T-cell (primary cell): ENCODE measurements at places on chromosomes 2 and 18.

- DNase-seq: no peak
These were observed 184.2 kb downstream of the RND3 start for GRCh38 chr2:150303281-150303680.

DNA sequence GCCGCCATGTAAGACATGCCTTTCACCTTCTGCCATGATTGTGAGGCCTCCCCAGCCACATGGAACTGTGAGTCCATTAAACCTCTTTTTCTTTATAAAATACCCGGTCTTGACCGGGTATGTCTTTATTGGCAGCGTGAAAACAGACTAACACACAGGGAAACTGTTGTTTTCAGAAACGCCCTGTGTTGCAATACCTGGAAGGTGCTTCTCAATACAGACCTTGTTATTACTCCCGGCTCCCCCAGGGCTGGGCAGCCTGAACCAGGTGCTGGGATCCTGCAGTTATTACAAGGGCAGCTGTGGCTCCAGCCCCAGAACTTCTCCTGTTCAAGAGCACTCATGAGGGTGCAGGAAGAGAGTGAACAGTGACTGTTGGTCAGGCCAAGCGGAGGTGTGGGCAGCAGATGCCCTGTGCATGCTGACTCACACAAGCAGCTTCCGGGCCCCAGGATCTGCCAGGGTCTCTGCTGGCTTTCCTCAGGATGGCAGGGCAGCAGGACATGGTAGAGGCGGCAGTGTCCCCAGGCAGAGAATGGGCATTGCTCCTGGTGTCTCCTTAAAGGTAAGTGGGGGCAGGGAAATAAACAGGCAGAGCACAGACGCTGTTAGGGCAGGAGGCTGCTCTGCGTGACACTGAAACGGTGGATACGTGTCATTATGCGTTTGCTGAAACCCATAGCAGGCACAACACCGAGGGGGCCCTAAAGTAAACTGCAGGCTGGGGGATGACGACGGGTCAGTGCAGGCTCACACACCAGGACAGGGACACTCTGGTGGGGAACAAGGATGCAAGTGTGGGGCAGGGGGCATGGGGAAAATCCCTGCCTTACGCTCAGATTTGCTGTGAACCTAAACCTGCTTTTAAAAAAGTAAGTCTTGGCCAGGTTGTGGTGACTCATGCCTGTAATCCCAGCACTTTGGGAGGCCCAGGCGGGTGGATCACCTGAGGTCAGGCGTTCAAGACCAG, 89.1 kb downstream of the NDUFA10 start:
- no peak for DNase-seq

GRCh38 chr18:77376043-77376732, 126.5 kb downstream of the GALR1 start:
- no peak for DNase-seq

DNA sequence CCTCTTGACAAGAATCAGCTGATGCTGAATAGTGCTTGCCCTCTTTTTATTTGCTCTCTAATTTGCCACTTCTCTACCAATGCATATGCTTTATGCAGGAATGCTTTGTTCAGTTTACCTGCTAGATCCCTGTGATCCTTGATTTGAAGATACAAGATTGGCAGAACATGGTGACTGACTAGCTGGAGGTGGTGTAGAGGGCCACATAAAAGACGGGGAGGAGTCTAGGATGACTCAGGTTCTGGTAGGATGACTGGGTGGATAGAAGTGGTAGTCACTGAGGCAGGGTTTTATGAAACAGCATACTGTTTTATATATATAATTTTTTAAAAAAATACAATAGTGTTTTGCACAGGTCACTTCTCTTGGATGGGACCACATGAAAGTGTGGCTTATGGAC, 6.3 kb upstream of the ADGRF3 start:
- no peak for DNase-seq

DNA sequence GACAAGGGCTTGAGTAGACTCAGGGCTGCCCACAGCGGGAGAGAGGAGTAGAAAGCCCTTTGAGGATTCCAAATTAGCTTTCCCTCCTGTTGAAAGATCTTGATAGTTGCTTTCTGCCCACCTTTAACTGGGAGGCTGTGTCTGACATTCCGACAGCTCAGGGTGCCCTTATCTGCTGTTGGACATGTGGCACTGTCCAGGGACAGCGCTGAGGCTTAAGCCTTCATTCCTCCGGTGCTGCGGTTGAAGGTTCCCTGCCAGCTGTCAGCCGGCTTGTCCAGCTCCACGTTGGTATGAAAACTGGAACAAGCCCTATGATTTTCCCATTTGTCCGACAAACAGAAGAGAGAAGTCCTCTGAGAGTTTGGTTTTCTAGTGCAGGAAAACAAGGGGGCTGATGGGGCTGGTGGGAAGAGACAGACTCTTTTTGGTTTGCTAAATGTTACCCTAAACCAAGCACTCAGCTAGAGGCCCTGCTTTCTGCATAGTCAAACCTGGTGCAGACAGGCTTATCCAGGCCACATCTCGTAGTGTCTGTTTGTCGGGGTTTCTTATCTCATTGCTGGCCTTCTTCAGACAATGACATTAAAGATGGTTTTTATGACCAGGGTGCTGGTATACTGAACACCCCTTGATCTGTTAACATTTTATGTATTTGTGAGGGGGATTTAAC, 24.5 kb downstream of the GREB1 start:
- DNase-seq: no peak

GRCh38 chr2:204026294-204026693, 89.7 kb downstream of the ICOS start:
- no peak for DNase-seq

GRCh38 chr2:216733046-216733445, 37.7 kb upstream of the IGFBP5 start:
- DNase-seq: no peak

DNA sequence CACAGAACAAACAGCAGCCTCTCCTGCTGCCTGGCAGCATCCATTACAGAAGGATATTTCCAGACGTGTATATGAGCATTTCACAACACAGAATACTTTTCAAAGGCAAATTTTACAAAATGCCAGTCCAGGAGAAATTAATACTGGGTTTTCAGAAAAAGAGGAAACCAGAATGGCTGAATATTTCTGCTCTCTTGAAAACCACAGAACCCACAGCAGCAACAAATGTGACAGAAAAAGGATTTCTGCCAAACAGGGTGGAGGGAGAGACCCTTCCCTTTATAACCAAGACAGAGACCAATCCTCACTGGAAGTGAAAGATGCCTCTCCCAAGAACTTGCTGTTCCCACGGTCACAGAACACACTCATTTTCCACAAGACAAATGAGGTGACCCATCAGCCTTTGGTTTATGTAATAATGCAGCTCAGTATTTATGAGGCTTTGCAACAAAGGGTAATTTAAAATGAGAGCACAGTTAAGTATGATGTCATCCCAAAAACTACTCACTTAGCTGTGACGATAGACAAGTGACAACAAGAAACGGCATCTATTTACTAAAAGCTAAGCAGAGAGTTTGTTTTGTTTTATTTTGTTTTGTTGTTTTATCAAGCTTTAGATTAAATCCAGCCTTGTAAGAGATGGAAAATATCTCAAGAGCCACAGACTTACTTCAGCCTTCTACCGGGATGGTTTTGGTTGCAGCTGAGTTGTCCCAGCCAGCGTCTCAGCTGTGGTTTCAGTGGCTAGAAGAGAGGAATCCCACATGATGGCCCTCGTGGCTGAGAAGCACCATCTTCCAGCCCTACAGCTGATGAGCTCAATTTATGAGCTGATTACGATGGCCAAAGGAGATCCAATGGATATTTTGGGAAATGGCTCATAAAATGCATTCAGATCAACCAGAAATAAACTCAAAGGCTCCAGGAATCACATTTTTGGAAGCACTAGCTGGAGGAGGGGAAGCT, 249.3 kb upstream of the AGAP1 start:
- DNase-seq: no peak

GRCh38 chr2:129376426-129377077, 602.9 kb upstream of the RAB6C start:
- DNase-seq: no peak

GRCh38 chr2:202015471-202015870, 18.2 kb upstream of the FZD7 start:
- DNase-seq: no peak

DNA sequence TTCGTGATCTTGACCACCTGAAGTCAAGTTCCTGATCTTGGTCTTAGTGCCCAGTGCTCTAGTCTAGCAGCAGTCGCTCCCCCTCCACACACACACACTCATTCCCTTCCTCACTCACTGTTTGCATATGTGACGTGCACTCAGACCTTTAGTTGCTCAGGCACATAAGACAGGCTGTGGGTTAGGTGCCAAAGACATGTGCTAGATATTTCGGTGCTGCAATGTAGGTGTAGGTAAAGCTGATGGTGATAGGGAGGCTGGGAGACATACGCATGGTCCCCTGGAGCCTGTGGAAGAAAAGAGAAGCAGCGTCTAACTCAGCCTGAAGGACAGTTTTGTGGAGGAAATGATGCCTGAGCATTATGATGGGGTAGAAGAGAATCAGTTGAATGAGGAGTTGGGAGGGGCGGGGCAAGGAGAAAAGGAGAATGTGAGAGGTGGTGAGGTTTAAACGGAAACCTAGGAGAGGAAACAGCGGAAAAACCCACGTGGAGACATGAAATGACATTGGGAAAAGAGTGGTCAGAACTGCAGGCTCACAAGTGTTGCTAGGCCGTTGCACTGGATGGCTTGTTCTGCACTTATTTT, 3.8 kb downstream of the TTC39C start:
- DNase-seq: no peak

GRCh38 chr18:50422286-50422898, 47.5 kb downstream of the SKA1 start:
- DNase-seq: no peak

DNA sequence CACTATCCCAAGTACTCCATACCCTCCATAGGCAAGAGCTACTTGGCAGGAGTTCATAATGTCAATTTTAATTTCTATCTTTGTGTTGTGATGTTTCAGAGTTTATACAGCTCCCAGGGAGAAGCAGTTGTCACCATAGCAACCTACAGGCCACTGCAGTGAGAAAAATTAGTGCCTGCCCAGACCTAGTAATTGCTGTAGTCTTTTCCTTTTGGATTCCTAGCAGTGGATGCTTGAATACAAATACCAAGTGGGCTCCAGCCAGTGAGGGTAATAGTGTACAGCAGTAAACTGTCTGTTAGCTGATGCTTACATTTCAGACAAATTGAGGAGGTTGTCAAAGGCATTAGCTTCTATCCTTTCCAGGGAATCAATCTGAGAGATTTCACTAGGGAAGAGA, 26.7 kb downstream of the LHCGR start:
- no peak for DNase-seq

GRCh38 chr18:34942276-34942675, 98.9 kb upstream of the MAPRE2 start:
- no peak for DNase-seq

GRCh38 chr18:61553045-61553659, 219.9 kb downstream of the CDH20 start:
- DNase-seq: no peak
